Heart right ventricle (tissue), 16 donors: ENCODE measurements at places on chromosomes 2 and 18. TPM values are rescaled to one million over a fixed set of nuclear protein-coding genes. Genes with fewer than 3 reads are reported as not detected.

GKN2 gene
- not detected for total RNA-seq

CRACDL gene
- 1.9 TPM for total RNA-seq

DNA sequence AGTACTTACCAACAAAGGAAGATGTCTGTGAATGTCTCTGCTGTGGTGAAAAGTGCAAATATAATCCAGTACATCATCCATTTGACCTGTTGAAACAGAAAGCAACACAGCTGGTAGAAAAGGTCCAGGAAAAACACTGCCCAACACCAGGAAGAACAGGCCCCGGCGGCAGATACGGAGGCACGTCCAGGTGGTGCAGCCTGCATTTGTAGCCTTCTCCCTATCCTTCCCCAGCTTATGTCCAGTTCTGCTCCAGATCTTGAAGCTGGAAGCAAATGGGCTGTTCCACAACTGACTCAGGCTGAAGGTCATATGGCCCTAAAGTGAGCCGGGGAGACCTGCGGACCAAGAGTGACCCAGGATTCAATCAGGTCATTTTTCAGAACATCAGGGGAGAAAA, 64.7 kb downstream of the MRPL35 start:
- no peaks in the 10 kb centered on the region for H3K4me1 ChIP-seq
- no peaks in the 10 kb centered on the region for H3K36me3 ChIP-seq
- no peak for DNase-seq

DNA sequence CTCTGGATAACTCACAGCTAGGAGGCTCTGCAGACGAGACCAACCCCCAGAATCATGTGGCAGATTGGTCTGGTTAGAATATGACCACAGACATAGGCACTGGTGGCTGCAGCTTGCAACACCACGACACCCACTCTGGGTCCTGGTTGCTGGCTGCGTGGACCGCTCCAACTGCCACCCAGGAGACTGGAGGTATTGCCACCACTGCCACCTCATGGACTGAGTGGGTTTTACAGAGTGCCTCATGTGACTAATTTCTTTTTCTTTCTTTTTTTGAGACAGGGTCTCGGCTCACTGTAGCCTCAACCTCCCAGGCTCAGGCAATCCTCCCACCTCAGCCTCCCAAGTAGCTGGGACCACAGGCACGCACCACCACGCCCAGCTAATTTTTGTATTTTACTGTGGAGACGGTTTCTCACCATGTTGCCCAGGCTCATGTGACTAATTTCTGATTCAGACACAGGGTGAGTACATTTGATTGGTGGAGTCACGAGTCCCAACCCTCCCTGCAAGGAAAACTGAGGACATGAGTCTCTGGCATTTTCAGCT, 29.9 kb upstream of the NT5DC4 start:
- no peaks in the 10 kb centered on the region for H3K4me1 ChIP-seq
- H3K36me3 ChIP-seq, result no peaks in the 10 kb centered on the region
- no peaks in the 10 kb centered on the region for H3K27me3 ChIP-seq
- peak; percentile 47 for DNase-seq
